Motor neuron (in vitro differentiated cells): ENCODE measurements at places on chromosomes 1 and 21.

GRCh38 chr1:82273816-82274215, 473.1 kb downstream of the ADGRL2 start:
- ATAC-seq, result no peak

GRCh38 chr1:237205400-237206064, 163.5 kb downstream of the RYR2 start:
- ATAC-seq, result no peak

- ATAC-seq, result peak; percentile 6
Observed at GRCh38 chr1:9181176-9181906, 52.4 kb upstream of the GPR157 start.

- peak; percentile 98 for ATAC-seq
Observed at GRCh38 chr1:98559291-98559690, 102.2 kb upstream of the SNX7 start.

DNA sequence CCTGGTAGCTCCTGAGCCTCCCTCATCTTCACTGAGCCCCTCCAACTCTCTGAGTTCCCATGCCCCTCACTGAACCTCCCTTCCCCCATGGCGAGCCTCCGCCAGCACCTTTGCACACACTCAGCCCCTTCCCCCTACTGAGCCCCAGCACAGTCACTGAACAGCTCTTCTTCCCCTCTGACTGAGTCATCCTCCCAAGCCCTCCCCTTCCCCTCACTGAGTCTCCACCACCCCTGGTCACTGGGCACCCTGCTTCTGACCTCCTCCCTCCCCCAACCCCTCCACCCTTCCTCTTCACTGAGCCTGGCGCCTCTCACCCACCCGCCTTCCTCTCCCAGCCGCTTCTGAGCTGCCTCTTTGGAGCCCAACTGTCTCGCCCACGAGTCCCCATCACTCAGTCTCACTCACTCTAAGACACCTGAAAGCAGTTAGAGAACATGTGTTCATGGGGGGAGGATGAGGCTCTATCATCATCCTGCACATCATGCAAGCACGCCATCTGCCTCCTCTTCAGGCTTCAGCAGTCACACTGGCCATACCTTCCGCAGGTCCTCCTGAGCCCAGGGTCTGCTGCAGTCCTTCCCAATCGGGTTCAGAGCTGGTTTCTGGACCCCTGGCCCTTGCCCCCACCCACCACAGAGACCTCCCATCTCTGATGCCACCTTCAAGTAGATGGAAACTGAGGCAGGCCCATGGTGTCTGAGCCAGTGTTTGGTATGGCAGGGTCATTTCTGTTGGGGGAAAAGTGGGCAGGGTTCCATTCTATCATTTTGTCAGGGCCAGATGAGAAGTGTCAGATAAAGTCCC, 2.0 kb upstream of the TRNP1 start:
- no peak for ATAC-seq

DNA sequence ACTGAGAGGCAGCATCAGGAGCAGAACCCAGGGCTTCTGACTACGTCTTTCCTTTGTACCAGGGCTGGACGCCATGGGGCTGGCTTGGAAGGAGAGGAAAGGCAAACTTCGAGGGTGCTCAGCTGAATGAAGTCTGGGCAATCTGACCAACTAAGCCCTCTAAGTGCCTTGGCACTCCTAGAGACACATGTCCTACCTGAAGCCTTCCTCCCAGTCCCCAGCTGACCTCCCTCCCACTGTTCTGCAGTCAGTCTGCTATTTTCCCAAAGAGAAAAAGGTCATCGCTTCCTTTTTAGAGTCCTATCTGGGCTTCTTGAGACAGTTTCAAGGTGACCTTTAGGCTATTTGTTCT, 5.2 kb downstream of the SLC9A1 start:
- no peak for ATAC-seq

DNA sequence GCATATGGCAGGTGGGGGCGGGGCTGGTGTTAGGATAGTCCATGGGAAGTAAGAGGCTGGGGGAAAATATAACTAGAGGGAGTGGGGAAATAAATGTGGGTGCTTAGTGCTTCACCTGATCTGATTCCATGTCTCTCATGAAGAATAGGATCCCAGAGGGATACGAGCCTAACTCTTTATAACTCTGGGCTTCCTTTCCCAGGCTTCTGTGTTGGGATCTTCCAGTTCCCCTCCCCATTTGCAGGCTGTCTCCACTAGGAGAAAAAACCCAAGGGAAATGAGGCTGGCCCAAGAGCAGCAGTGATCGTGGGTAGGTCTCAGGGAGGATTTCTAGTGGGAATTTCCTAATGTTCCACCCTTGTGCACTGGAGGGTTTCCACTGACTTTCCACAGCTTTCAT, 1.6 kb downstream of the KCNJ9 start:
- no peak for ATAC-seq

GRCh38 chr1:154154534-154155191, at the start of gene NUP210L:
TSS of gene NUP210L (minus strand) at chr1:154155073.
- ATAC-seq, result no peak

DNA sequence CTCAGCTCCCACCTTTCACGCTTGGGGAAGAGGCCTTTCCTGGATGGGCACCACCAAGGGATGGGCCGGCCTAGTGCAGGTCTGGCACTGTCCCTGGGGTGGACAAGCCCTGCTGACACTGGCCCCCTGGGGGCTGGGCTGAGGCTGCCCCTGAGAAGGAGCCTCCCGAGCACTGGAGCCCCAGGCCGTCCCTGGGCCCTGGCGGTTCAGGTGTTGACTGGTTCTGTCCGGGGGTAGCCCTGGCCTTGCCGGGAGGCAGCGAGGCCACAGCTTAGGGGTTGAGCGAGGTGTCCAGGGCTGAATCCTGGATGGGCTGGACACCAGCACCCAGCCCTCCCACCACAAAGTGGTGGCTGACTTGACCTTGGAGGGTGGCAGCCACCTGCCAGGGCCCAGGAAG, 49.7 kb upstream of the ACTRT2 start:
- ATAC-seq, result no peak

DNA sequence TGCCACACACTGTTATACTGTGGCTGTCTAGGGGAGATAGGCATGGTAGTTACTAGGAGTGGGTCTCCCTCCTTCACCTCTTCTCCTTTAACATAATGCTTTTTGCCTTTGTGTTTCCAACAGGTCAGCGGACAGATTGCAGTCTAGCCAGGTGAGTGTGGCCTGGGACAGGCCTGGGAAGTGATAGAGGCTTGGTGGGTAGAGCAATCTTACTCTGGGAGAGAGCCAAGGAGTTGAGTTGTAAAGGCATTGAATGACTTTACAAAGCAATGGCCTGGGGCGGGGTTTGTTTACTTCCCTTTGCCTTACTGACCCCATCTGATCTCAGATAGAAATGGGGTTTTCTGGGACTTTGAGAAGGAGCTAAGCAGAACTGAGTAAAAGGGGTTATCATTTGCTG, 51.0 kb upstream of the IKBKE start:
- ATAC-seq, result no peak

GRCh38 chr21:32772281-32773047, 909 bp upstream of the PAXBP1 start:
- ATAC-seq, result no peak

GRCh38 chr1:167258858-167259257, 38.2 kb downstream of the POU2F1 start:
- no peak for ATAC-seq

GRCh38 chr21:33811167-33812010, 104.2 kb downstream of the ATP5PO start:
- ATAC-seq, result no peak

DNA sequence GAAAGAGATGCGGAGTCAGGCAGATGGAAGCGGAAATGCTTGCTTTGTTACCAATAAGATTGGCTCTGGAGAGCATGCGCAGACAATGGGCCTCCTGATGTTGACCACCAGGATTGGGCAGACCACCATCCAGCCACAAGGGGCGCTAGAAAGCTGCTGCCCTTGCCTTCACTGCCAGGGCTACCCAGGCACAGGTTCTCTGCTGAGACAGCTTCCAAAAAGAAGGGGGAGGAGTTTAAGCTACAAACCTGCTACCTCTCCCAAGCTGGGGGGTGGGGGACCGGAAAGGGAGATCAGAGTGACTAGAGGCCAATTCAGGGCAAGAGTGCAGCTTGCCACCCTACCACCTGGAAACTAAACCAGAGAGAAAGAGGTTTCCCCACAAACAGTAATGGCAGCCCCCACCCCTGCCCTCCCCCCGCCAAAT, 369.7 kb downstream of the RRAGC start:
- peak; percentile 72 for ATAC-seq

- ATAC-seq, result no peak
Observed at GRCh38 chr1:228841632-228842031, 106.4 kb downstream of the RHOU start.

GRCh38 chr1:51564124-51564523, 45.1 kb upstream of the EPS15 start:
- ATAC-seq, result no peak

DNA sequence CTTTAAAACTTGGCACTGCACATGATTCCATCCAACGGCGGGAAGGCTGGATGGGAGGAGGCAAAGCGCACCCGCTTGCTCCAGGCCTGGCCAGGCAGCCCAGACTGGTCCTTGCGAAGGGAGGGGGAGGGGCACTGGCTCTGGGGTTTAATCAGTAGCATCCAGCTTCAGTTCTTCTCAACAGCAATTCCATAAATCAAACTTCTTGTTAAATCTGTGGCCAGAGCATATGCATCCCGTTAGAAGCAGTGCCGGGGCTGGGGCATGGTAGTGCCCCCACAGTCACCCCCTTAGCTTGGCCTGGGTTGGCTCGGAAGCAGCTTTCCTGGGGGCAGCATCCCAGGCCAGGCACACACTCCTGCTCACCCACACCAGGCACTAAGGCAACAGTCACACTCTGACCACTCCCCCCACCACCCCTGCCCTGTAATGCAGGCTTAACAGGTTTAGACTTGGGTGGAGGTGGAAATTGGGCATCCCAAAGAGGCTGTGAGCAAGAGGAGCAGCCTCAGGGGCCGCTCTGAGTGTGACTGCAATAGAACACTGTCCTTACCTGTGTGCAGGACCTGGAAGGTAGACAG, 94.1 kb upstream of the CASZ1 start:
- ATAC-seq, result no peak

GRCh38 chr1:207818971-207819451, 67.2 kb downstream of the CD46 start:
- ATAC-seq, result peak; percentile 59

DNA sequence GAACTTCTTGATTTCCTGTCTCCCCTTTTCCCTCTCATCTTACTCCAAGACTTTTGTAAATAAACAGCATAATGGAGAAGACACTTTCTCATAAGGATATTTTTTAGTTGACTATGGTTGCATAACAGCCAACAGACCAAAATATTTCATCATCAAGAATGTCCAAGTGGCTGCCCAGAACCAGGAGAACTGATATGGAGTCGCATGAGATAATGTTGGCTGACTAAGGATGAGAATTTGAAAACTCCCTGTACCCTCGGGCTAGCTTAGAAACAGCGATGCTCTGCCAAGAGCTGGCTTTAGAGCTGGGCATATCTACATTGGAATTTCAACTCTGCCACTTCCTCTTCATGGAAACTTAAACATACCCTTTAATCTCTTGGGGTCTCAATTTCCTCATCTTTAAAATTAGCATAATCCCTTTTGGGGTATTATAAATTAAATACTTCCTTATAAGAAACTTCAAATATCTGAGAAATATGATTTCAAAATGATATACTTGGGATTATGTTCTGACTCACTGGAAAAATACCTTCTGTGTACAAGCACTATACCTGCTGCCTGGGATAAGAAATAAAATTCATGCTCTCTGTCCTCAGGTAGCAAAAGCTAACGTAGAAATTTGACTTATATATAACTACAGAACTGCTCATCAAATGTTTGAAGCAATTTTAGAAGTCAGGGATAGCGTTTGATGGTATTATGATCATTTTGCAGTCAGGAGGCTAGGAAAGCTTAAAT, 777.3 kb downstream of the LTN1 start:
- peak; percentile 77 for ATAC-seq

DNA sequence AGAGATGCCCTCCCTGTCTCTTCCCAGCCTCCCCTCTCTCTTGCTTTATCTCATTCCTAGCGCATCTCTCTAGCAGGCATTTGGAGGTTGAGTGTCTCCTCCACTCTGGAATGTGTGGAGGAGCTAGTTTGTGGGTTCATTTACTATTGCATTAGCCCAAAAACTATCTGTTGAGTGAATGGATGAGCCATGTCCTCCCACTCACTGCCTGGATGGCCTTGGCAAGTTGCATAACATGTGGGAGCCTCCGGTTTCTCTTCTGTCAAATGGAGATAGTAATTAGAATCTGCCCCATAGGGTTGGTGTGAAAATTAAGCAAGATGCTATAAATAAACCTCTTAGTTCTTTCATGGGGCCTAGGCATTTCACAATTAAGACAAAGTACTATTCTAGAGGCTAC, 181.8 kb downstream of the KAZN start:
- ATAC-seq, result no peak

DNA sequence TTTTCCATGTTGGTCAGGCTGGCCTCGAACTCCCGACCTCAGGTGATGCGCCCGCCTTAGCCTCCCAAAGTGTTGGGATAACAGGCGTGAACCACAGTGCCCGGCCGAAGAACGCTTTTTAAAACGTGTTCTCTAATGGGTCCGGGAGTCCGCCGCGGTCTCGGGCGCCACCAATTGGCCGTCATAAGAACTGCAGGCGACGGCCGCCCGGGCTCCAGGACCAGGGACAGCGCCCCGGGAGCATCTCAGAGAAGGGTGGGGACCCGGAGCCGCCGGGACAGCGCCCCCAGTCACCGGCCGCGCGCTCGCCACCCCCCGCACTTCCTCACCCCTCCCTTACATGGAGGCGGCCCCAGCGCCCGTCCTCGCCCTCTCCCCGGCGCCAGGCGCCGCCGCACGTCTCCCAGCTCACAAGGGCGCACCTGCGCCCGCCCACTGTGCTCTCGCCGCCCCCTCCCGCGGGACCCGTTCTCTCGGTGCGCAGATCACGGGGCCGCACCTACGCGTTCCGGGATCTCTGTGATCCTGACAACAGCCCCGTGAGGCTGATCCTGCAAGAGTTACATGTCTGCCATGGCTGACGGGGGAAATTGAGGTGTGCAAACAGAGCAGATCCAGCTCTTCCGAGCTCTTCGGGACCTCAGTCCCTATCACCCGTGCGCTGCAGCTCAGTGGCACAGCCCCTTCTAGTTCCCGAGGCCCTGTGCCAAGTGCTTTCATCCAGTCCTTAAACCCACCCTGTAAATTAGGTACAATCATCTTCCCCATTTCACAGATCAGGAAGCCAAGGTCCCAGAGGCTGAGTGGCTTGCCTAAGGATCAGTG, 9.8 kb downstream of the RAP1GAP start:
- ATAC-seq, result peak; percentile 88

- ATAC-seq, result peak; percentile 98
Observed at GRCh38 chr1:36187800-36188593, 32.0 kb downstream of the MAP7D1 start.

DNA sequence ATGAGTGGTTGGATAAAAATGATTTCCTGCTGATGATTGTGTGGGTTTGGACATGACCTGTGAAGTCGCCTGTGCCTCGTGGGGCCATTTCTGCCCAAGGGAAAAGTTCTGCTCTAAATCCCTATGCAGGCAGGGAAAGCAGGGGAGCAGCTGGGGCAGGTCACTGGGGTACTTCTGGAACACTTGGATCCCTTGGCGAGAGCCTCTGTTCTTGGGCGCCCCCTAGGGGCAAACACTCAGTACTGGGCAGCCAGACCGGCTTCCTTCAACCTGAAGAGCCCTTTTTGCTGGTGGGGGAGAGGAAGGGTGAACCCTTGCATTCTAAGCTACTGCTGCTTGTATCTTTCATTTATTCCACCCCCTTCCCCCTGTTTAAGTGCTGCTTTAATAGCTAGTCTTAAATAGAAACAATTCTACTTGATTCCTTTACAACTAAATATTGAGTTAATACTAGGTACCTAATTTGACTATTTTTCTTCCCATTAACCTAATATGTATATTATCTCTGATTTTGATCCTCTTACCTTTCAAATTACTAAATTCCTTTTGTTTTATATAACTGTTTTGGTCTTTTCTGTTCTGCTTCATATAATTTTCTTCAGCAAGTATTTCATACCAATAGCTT, 5.1 kb upstream of the CLEC20A start:
- peak; percentile 90 for ATAC-seq
